Activated CD4-positive, alpha-beta T cell treated with anti-CD3 and anti-CD28 coated beads, Interleukin-2, amount 10 ng/mL, durations not matched to agents 24 days and 14 days (primary cell): ENCODE measurements at places on chromosomes 7 and 10. TPM values are rescaled to one million over a fixed set of nuclear protein-coding genes. Genes with fewer than 3 reads are reported as not detected.
A peak's percentile ranks its signal among the peaks of the same experiment; 100 is the strongest.

Gene EGFR
- total RNA-seq: not detected in 2 replicates

Gene ADCY1
- total RNA-seq: 1.5 and 2.8 TPM in 2 replicates

Gene DCLRE1C
- total RNA-seq: 17.5 and 21.0 TPM in 2 replicates

Gene GRID2IP
- 0.05 TPM in 1 of 2 replicates, not detected in the other for total RNA-seq

Gene GARIN1A
- 0.37 and 0.59 TPM in 2 replicates for total RNA-seq

Gene CRTAC1
- total RNA-seq: not detected in 2 replicates

Gene MAGI2
- 0.12 TPM in 2 replicates for total RNA-seq

Gene AOAH
- 17.6 and 17.8 TPM in 2 replicates for total RNA-seq

Gene LRCH4
- 86.0 and 89.2 TPM in 2 replicates for total RNA-seq

Gene GPR15LG
- total RNA-seq: not detected in 2 replicates

Gene SUN3
- total RNA-seq: not detected in 2 replicates

Gene PLXDC2
- total RNA-seq: not detected in 2 replicates

Gene SUMF2
- total RNA-seq: 154 and 161 TPM in 2 replicates

DNA sequence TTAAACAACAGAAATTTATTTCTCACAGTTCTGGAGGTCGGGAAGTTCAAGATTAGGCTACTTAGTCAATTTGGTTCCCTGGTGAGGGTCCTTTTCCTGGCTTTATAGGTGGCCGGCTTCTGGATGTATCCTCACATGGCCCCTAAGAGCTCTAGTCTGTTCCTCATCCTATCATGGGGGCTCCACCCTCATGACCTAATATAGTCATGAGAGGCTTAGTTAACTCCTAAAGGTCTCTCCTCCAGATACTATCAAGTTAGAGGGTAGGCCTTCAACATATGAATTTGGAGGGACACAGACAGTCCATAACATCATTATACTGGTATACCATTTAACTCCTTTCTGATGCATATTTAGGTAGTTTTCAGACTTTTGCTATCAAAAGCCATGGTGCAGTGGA, 7.6 kb downstream of the MAPK8 start:
- H3K27me3 ChIP-seq: no peaks in the 10 kb centered on the region
- DNase-seq: no peak
- no peak overlapping the region for H3K27ac ChIP-seq
- H3K36me3 ChIP-seq: no peaks in the 10 kb centered on the region

DNA sequence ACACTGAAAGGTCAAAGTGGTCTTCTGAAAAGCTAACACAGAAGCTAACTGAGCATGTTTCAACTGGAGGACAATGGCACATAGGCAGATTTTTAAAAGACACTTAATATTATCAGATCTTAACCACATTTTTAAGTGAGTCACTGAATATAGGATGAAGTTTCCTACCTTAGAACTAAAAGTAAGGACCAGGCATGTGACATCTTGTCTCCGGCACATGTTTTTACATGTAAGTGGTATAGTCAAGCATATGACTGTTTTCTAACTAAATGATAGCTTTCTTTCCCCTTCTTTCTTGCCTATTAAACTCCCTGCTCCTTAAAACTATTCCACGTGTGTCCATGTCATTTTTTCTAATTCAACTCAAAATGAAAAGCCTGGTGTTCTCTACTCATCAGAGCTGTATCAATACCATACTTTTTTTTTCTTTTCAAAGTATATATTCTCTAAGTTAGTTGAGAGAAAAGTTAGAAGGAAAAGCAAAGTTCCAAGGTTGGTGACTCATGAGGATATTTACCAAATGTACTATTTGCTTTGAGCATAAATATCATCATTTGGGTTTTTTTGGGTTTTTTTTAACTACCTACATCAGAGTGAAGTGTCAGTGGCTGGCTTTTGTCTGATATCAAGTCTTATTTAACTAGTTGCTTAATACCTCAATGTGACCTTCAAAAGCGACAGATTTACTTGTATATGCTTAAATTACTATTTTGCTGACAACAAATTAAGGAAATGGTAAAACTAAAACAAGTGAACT, 127.5 kb downstream of the CRPPA start:
- no peak for DNase-seq
- no peaks in the 10 kb centered on the region for H3K27me3 ChIP-seq
- no peaks in the 10 kb centered on the region for H3K4me1 ChIP-seq
- H3K4me3 ChIP-seq: no peak overlapping the region
- no peak overlapping the region for H3K27ac ChIP-seq

- DNase-seq: no peak
- H3K4me1 ChIP-seq: peaks cover 40% of the 10 kb centered on the region
- H3K27me3 ChIP-seq: peaks cover 7% of the 10 kb centered on the region
- peaks cover 3% of the 10 kb centered on the region for H3K36me3 ChIP-seq
- peak overlapping the region; percentile 100 for H3K27ac ChIP-seq
Observed at GRCh38 chr10:104339469-104340110, 1.3 kb upstream of the ITPRIP start.

GRCh38 chr10:56082169-56082568, 278.9 kb downstream of the ZWINT start:
- H3K27ac ChIP-seq: no peak overlapping the region
- no peaks in the 10 kb centered on the region for H3K4me1 ChIP-seq
- H3K36me3 ChIP-seq: no peaks in the 10 kb centered on the region

DNA sequence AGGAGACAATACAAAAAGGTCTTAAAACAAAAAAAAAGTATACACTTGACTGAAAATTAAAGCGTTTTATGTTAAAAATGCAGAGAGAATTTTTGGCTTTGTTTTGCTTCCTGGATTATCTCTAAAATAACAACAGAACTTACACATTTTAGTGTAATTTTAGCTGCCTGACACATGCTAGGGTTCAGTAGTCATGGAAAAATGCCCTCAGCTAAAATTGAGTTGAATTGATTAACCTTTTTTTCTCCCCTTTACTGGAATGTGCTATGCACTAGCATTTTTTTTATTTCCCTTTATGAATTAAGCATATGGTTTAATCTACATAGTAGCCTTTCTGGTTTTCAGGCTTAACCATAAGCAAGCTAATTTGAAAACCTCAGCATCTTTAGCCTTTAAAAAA, 89.9 kb downstream of the ZNF277 start:
- peaks cover 4% of the 10 kb centered on the region for H3K36me3 ChIP-seq
- no peak for DNase-seq
- H3K4me3 ChIP-seq: no peak overlapping the region

DNA sequence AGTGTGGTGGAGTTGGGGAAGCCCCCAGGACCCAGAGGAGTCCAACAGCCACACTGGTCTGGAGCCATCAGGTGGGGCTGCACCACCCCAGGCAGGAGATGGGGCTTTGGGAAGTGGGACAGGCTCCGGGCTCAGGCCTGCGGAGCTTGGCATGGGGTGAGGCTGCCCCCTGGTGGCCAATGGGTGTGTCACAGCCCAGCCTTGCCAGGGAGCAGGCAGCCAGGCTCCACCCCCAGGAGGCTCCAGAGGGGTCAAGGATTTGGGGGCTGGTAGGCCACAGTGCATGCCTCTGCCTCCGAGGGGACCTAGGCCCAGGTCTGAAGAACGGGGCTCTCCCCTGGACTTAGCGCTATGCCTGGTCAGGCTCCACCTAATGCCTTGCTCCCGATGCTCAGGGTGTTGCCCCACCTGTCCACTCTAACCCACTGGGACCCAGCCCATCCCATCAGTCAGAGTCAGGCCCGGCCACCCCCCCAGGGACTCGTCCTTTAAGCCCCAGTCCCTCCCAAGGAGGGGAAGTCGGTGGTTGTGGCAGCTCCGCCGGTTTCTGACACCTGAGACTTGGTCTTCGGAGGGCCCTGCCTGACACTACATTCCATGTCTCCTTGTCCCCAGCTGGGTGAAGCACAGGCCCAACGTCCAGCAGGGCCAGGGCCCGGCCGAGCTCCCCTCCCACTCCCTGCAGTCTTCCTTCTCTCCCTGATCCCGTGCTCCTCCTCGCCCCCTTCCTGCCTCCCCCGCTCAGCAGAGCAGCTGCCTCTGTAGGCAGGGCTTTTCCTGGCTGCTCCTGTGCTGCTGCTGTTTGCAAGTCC, 11.3 kb upstream of the SAMD8 start:
- no peak overlapping the region for H3K4me3 ChIP-seq
- peak overlapping the region; percentile 59 for H3K27ac ChIP-seq
- DNase-seq: peak; percentile 94
- H3K27me3 ChIP-seq: no peaks in the 10 kb centered on the region
- H3K36me3 ChIP-seq: no peaks in the 10 kb centered on the region

GRCh38 chr7:43313628-43314378, 201.4 kb downstream of the HECW1 start:
- H3K27me3 ChIP-seq: peaks cover 3% of the 10 kb centered on the region
- no peak overlapping the region for H3K27ac ChIP-seq
- no peak for DNase-seq
- H3K4me3 ChIP-seq: no peak overlapping the region
- H3K4me1 ChIP-seq: peaks cover 11% of the 10 kb centered on the region

- H3K36me3 ChIP-seq: no peaks in the 10 kb centered on the region
- H3K27ac ChIP-seq: no peak overlapping the region
- DNase-seq: no peak
- no peaks in the 10 kb centered on the region for H3K4me1 ChIP-seq
Observed at GRCh38 chr10:94183666-94184264, 179.0 kb downstream of the NOC3L start.

DNA sequence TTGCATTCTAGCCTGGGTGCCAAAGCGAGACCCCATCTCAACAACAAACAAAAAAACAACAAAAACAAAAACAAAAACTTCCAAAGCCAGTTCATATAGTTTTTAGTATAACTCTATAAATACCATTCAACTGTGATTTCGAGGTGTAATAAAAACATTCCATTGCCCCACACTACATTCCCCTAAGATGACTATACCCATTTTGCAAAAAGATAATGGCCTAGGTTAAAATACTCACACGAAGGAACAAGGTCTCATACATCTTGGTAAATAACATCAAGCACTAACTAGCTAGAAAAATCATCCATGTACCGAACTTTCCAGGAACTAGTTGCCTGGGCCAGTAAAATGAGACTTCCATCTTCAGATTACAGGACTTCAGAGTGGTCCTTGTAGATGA, 55.4 kb downstream of the GLI3 start:
- no peak overlapping the region for H3K4me3 ChIP-seq
- no peaks in the 10 kb centered on the region for H3K27me3 ChIP-seq
- H3K4me1 ChIP-seq: no peaks in the 10 kb centered on the region
- no peak overlapping the region for H3K27ac ChIP-seq
- DNase-seq: no peak

DNA sequence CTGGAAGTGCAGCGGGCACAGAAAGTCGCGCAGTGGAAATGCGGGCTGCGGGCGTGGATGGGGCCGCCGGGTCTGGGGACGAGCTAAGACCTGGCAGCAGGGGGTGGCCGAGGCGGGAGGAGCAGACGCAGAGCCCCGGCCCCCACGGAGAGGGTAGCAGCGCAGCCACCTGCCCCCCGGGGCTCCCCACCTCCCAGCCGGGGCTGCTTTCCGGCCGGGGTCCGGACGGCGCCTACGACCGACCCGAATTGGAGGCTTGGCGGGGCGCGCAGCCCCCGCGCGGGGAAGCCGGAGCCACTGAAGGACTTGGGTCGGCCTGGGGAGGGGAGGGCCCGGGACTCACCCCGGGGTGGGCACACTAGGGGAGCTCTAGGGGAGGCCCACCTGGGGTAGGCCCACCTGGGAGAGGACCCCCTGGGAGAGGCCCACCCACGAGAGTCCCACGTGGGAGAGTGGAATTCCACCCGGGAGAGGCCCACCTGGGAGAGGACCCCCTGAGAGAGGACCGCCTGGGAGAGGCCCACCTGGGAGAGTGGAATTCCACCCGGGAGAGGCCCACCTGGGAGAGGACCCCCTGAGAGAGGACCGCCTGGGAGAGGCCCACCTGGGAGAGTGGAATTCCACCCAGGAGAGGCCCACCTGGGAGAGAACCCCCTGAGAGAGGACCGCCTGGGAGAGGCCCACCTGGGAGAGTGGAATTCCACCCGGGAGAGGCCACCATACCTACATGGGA, 854 bp upstream of the CFAP46 start:
- no peak overlapping the region for H3K27ac ChIP-seq
- peaks cover 2% of the 10 kb centered on the region for H3K4me1 ChIP-seq
- no peak for DNase-seq
- peaks cover 30% of the 10 kb centered on the region for H3K27me3 ChIP-seq
- H3K36me3 ChIP-seq: no peaks in the 10 kb centered on the region
- no peak overlapping the region for H3K4me3 ChIP-seq

DNA sequence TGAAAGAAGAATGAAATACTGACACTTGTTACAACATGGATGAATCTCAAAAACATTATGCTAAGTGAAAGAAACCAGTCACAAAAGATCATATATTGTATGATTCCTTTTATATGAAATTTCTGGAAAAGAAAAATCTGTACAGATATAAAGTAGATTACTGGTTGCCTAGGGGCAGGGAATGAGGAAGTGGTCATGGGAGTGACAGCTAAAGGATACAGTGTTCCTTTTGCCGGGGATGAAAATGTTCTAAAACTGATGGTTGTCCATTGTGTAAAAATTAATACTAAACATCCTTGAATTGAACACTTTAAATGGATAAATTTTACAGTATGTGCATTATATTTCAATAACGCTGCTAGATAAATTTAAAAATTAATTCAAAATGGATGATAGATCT, 25.1 kb downstream of the ALOX5 start:
- H3K4me3 ChIP-seq: no peak overlapping the region
- peaks cover 29% of the 10 kb centered on the region for H3K27me3 ChIP-seq
- H3K4me1 ChIP-seq: peaks cover 4% of the 10 kb centered on the region
- H3K36me3 ChIP-seq: peaks cover 34% of the 10 kb centered on the region
- no peak for DNase-seq

- H3K27me3 ChIP-seq: no peaks in the 10 kb centered on the region
- H3K36me3 ChIP-seq: no peaks in the 10 kb centered on the region
- no peak overlapping the region for H3K4me3 ChIP-seq
- no peak overlapping the region for H3K27ac ChIP-seq
- H3K4me1 ChIP-seq: no peaks in the 10 kb centered on the region
Observed at GRCh38 chr10:71076473-71077142, 135.8 kb upstream of the UNC5B start.

GRCh38 chr10:6393168-6393567, 186.9 kb downstream of the PRKCQ start:
- H3K36me3 ChIP-seq: peaks cover 37% of the 10 kb centered on the region
- H3K4me1 ChIP-seq: no peaks in the 10 kb centered on the region
- DNase-seq: no peak
- no peak overlapping the region for H3K27ac ChIP-seq
- H3K27me3 ChIP-seq: no peaks in the 10 kb centered on the region

- DNase-seq: no peak
- H3K27ac ChIP-seq: no peak overlapping the region
- H3K27me3 ChIP-seq: peaks cover 7% of the 10 kb centered on the region
- peaks cover 6% of the 10 kb centered on the region for H3K4me1 ChIP-seq
- H3K36me3 ChIP-seq: no peaks in the 10 kb centered on the region
Observed at GRCh38 chr10:28215930-28216329, 86.9 kb downstream of the MPP7 start.

DNA sequence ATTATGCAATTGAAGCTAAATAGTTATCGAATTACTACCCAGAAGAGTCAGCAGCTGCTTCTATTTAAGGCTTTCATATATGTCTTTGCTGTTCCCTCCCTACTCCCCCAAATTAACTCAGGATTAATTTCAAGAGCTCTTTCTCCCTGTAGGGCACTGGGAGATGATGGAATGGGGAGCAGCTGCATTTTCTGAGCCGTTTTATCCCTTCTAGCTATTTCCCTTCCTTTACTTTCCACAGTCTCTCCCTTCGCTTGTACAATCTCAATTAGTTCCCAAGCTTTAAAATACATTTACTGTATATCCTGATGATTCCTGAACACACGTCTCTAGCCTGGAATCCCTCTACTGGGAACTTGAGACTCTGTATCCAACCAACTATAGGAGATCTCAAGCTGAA, 19.8 kb upstream of the TSPAN12 start:
- no peak overlapping the region for H3K27ac ChIP-seq
- peak; percentile 13 for DNase-seq
- H3K36me3 ChIP-seq: no peaks in the 10 kb centered on the region
- no peak overlapping the region for H3K4me3 ChIP-seq
- no peaks in the 10 kb centered on the region for H3K4me1 ChIP-seq
